ENCODE measurements at places on chromosomes 1 and 21. TPM values are rescaled to one million over a fixed set of nuclear protein-coding genes. Genes with fewer than 3 reads are reported as not detected.

Gene EPHA2
- 145 TPM for total RNA-seq

Gene CFAP107
- total RNA-seq, result not detected

Gene OR2T35
- not detected for total RNA-seq

Gene PRRX1
- not detected for total RNA-seq

Gene TRIM67
- total RNA-seq, result not detected

Gene PDZK1IP1
- 0.30 TPM for total RNA-seq

Gene KNCN
- not detected for total RNA-seq

Gene RHD
- total RNA-seq, result not detected

Gene AMPD1
- total RNA-seq, result not detected

Gene S100A12
- total RNA-seq, result not detected

Gene NOTCH2NLA
- 4.2 TPM for total RNA-seq

Gene CELA3B
- total RNA-seq, result not detected

Gene SERTAD4
- 2.4 TPM for total RNA-seq

Gene SPOCD1
- 47.2 TPM for total RNA-seq

Gene FGR
- total RNA-seq, result 0.13 TPM

Gene C4BPA
- total RNA-seq, result not detected

Gene C1orf53
- total RNA-seq, result 1.3 TPM

Gene CLEC20A
- 0.15 TPM for total RNA-seq

Gene RO60
- total RNA-seq, result 69.1 TPM

Gene OR2T11
- total RNA-seq, result not detected

Gene OR2T34
- not detected for total RNA-seq

Gene CTTNBP2NL
- 26.2 TPM for total RNA-seq

Gene MMEL1
- 0.25 TPM for total RNA-seq

Gene NR5A2
- total RNA-seq, result 22.6 TPM

Gene AMY1A
- not detected for total RNA-seq

Gene NBPF6
- total RNA-seq, result not detected

Gene HPCAL4
- total RNA-seq, result not detected

Gene KRTAP19-3
- not detected for total RNA-seq

Gene MATN1
- not detected for total RNA-seq

Gene SETDB1
- total RNA-seq, result 20.0 TPM

Gene TMEM240
- total RNA-seq, result 0.69 TPM

Gene CHIT1
- total RNA-seq, result not detected

Gene HSPA6
- total RNA-seq, result not detected

All from mammary microvascular endothelial cell (primary cell).